Naive thymus-derived CD4-positive, alpha-beta T cell (primary cell): ENCODE measurements at places on chromosomes 7 and 10. TPM values are rescaled to one million over a fixed set of nuclear protein-coding genes. Genes with fewer than 3 reads are reported as not detected.

DNA sequence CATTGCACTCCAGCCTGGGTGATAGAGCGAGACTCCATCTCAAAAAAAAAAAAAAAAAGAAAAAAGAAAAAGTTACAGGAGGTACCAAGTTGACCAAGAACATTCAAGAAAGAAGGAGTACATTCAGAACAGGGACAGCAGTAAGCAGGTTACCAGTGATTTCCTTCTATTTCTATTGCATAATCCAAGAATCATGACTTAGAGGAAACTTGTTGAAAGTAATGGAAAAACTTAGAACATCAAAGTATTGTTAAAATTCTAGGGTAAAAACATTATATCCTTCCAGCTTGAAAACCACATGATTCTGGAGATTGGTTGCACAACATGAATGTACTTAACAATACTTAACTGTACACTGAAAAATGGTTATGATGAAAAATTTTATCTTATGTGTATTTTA is 25.2 kb downstream of the RAPGEF5 start:
- no peaks in the 10 kb centered on the region for H3K36me3 ChIP-seq
- no peak overlapping the region for H3K4me3 ChIP-seq
- no peak for DNase-seq
- no peaks in the 10 kb centered on the region for H3K4me1 ChIP-seq
- H3K27me3 ChIP-seq: no peaks in the 10 kb centered on the region

GRCh38 chr7:77679608-77680007 is 16.7 kb upstream of the RSBN1L start:
- DNase-seq: no peak
- no peaks in the 10 kb centered on the region for H3K27me3 ChIP-seq
- no peak overlapping the region for H3K27ac ChIP-seq
- no peak overlapping the region for H3K4me3 ChIP-seq
- H3K4me1 ChIP-seq: no peaks in the 10 kb centered on the region

GRCh38 chr7:120334475-120334874 is 61.5 kb downstream of the KCND2 start:
- no peak overlapping the region for H3K4me3 ChIP-seq
- no peaks in the 10 kb centered on the region for H3K4me1 ChIP-seq
- no peaks in the 10 kb centered on the region for H3K36me3 ChIP-seq
- no peak for DNase-seq
- no peaks in the 10 kb centered on the region for H3K27me3 ChIP-seq
- H3K27ac ChIP-seq: no peak overlapping the region

The TMEM213 gene
- not detected for polyA plus RNA-seq
